Pons (tissue), 1 donor: ENCODE measurements at places on chromosomes 11 and 22.

DNA sequence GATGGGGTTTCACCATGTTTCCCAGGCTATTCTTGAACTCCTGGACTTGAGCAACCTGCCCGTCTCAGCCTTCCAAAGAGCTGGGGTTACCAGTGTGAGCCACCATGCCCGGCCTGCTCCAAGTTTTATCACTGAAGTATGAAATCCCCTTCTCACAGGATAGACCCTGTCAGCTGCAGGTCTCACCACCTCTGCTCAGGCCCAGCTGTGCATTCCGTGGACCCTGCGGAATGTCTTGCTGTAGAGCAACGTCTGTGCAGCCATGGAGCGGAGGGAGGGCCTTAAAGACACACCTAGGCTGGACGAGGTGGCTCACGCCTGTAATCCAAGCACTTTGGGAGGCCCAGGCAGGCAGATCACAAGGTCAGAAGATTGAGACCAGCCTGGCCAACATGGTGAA lies 625.4 kb downstream of the BRD1 start:
- DNase-seq, result no peak

GRCh38 chr11:134365011-134365925 lies 33.5 kb downstream of the GLB1L2 start:
- DNase-seq, result no peak

DNA sequence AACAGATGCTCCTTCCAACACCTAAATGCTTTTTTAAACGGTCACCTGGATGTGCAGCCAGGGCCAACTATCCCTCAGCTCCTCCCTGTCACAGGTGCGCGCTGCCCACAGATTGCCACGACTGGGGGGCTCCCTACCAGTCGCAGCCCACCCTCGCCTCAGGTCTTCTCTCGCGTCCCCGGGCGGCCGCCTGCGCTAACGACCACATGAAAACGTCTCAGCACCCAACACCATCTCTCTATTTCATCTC lies 469 bp downstream of the ZBED5 start:
- no peak for DNase-seq

DNA sequence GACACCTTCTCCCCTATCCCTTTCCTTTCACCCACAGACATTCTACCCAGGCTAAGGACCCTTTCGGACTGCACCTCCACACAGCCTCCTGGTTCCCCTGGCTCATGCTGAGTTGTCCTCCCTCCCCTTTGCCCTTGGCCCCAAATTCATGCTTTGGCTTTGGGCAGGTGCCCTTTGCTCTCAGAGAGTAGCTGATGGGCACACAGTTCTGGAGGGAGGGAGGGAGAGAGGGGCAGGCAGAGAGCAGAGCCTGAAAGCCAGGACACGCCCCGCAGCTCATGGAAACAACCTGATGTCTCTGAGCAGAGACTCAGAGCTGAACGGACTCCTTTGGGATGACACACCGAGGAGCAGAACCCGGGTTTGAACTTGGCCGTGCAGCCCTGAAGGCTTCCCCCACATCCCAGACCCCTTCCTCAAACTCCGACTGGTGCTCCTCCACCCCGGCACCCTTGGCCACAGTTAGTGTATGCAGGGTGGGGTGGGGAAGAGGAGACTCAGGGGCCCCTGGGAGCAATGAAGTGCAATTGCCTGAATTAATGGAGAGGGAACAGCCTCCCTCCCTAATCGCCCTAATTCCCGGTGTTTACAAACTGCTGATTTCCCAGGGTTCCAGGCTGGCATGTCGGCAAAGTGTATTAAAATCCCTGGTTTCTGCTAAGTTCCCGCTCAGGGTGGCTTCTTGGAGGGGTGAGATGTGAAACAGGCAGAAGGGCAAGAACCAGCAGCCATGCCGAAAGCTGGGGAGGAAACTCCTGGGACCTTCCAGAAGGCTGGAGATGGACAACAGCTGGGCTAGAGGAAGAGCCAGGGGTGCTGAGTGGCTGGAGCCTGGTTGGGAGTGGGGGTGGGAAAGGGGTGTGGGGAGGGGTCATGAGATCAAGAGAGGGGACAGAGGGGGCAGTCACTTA lies 71.2 kb upstream of the SHISAL1 start:
- DNase-seq, result no peak

- DNase-seq, result no peak
Measured at GRCh38 chr22:45837508-45837907, 139.5 kb downstream of the WNT7B start.

DNA sequence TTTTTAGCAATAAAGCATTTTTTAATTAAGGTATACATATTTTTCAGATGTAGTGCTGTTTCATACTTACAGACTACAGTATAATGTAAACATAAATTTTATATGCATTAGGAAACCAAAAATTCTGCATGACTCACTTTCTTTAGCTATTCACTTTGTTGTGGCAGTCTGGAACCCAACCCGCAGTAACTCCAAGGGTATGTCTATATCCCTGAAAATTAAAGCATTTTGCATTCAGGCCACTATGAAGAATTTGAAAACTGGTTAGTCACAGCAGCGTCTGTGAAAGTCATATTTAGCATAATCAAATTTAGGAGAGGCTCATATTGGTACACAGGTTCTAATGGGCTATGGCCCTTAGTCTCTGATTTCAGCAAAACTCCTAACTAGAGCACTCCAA lies 46.8 kb downstream of the BBOX1 start:
- no peak for DNase-seq

- no peak for DNase-seq
Measured at GRCh38 chr11:130636722-130637464, 188.4 kb downstream of the ADAMTS15 start.

GRCh38 chr11:112361396-112361795 lies 100.7 kb upstream of the PLET1 start:
- peak; percentile 24 for DNase-seq

- peak; percentile 73 for DNase-seq
Measured at GRCh38 chr11:63682066-63683021, 1.0 kb downstream of the RTN3 start.

- no peak for DNase-seq
Measured at GRCh38 chr22:20298110-20298802, 21.6 kb downstream of the DGCR6L start.

DNA sequence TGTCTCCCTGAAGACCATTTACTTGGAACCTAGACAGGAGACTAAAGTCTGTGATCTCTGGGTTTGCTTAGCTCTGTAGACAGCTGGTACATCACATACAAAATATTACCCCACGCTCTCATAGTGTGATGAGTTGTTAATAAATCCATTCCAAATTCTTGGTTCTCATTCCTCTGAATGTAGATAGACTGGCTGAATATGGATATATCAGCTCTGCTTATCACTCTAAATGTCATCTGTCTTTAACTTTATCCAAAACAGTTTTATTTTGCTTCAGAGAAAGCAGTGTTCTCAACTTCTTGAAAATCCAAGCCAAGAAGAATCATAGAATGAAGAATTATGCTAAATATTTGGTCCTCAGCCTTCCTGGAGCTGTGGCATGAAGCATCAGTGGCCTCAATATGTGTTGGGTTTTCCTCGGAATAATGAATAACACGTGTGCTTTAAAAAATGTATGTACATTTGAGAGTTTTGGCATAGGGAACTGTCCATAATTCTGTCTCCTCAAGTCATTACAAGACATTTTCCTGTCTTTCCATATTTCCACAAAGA lies 10.5 kb upstream of the LDLRAD3 start:
- DNase-seq, result no peak

GRCh38 chr11:130344841-130345240 lies 30.1 kb upstream of the ZBTB44 start:
- DNase-seq, result no peak

DNA sequence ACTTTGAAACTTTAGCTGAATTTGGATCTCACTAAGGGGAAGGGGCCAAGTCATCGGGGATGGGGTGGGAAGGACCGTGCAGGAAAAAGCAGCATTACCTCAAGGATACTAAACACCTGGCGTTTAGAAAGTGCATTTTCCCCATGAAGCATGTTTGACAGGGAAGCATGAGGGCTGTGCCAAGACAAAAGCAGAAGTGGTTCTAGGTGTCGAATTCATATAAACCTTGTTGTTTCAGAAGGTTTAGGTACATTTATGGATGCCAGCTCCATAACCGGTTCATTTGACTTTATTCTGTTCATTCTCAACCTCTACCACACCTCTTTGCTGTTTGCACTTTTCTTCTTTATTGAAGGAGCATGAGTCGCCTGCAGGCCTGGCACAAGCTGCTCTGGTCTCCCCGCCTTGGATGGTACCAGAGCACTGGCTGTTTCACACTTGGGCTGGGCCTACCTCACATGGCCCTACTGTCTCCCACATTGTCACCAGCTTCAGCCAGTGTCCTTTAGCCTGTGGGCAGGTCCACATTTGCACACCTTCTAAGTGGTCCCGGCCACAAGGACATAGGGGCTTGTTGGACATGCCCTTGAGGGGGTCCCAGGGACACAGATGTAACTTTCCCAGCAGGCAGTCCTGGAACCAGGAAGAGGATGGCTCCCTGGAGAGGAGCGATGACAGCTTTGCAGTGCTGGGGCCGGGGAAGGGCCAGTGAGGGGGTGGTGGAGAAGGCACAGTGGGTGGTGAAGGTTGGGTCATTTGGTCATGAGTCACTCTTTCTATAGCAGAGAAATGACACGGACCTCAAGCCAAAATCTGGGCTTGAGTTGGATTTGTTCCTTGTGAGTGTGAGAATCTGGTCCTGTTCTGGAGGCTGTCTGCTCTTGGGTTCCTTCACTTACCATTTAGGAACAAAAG lies 3.2 kb upstream of the ST14 start:
- DNase-seq, result no peak

DNA sequence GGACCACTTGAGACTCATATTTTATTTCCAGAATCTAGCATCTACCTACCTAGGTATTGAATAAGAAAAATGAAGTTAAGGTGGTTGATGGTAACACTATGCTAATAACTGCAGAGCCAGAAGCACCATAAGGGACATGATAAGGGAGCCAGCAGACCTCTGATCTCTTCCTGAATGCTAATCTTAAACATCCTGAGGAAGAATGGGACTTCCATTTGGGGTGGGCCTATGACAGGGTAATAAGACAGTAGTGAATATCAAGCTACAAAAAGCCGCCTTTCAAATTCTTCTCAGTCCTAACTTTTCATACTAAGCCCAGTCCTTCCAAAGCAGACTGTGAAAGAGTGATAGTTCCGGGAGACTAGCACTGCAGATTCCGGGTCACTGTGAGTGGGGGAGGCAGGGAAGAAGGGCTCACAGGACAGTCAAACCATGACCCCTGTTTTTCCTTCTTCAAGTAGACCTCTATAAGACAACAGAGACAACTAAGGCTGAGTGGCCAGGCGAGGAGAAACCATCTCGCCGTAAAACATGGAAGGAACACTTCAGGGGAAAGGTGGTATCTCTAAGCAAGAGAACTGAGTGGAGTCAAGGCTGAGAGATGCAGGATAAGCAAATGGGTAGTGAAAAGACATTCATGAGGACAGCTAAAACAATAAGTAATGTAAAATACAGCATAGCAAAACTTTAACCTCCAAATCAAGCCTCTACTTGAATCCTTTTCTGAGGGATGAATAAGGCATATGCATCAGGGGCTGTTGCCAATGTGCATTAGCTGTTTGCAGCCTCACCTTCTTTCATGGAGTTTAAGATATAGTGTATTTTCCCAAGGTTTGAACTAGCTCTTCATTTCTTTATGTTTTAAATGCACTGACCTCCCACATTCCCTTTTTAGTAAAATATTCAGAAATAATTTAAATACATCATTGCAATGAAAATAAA lies 2.1 kb downstream of the HBB start:
- DNase-seq, result no peak

- peak; percentile 23 for DNase-seq
Measured at GRCh38 chr11:108223348-108224149, 682 bp downstream of the ATM start.

DNA sequence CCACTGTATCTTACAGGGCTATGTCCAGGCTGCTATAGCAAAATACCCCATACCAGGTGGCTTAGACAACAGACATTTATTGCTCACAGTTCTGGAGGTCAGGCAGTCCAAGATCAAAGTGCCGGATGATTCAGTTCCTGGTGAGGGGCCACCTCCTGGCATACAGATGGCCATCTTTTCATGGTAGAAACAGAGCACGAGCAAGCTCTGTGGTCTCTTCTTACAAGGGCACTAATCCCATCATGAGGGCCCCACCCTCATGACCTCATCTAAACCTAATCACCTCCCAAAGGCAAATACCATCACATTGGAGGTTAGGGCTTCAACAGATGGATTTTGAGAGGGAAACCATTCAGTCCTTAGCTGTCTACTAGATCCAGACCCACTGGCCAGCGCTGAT lies 117.4 kb upstream of the NECTIN1 start:
- no peak for DNase-seq

DNA sequence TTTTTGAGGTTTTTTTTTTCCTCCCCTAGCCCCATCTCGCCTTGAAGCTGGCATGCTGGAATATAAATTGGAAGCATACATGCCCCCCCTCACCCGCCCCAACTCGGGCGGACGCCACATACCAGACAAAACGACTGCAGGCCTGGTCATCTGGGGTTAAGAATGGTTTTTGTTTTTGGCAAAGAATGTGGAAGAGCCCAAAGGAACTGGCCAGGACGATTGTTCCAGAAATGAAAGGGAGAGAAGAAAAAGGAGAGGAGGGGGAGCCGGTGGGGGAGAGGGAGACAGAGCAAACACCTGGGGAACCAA lies 25.0 kb downstream of the MN1 start:
- DNase-seq, result no peak

GRCh38 chr11:119538753-119539152 lies 115.8 kb upstream of the THY1 start:
- no peak for DNase-seq

GRCh38 chr11:34988294-34989255 lies 72.2 kb downstream of the PDHX start:
- no peak for DNase-seq

DNA sequence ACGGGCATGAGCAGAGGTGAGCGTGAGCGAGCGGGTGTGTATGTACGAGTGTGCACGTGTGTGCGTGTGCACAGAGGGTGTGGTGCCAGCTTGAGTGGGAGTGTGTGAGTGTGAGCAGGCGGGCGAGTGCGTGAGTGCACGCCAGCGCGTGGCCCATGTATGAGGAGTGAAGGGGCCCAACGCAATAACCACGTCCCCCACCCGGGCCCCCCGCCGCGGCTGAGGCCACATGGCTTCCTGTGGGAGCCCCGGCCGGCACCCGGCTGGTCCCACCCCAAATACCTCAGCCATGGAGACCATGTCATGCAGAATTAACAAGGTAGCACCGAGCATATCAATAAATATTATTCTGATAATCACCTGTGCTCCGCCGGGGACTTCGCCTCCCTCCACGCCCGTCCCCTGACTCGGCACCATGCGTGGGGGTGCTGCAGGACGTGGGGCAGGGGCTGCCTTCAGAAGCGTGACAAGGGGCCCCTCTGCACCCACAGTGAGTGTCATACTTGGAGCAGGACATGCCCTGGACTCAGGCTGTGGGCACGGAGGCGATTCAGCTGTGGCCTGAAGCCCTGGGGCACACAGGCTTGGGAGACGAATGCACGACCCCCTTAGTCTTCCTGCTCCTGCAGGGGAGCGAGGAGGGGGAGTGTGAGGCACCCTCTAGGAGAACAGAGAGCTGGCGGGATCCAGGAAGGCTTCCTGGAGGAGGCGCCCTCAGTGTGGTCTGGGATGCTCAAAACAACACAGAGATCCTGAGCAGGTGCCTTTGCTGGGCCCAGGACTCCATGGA lies 5.6 kb upstream of the TRABD start:
- DNase-seq, result no peak

- no peak for DNase-seq
Measured at GRCh38 chr11:33778675-33779074, 4.4 kb upstream of the FBXO3 start.

- DNase-seq, result no peak
Measured at GRCh38 chr11:43135966-43136534, 175.7 kb upstream of the API5 start.
